NCI-H1417 treated with DMSO at 0.1 percent for 48 hours (cell line): ENCODE measurements at places on chromosomes 12 and 14.
A peak's percentile ranks its signal among the peaks of the same experiment; 100 is the strongest.

- DNase-seq: no peak
These were observed 3.2 kb upstream of the PAH start for GRCh38 chr12:102920271-102920670.

DNA sequence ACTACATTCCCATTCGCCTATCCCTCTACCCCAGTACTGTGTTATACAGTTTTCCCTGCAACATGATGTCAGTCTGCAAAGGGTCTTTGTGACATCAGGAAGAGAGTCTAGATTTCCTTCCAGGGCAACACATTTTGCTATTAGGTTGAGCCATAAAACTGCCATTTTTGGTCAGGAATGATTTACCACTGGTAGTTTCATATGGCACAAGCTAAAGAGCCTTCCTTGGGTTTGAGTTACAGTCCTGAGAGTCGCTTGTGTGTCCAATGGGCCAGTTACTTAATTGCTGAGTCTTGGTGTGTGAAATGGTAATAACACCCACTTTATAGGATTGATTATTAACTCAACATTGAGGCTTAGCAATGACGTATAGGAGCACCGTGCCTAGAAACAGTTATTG is 22.6 kb upstream of the AMIGO2 start:
- no peak for DNase-seq

GRCh38 chr12:91009319-91009950 is 4.7 kb upstream of the EPYC start:
- DNase-seq: no peak

- peak; percentile 40 for DNase-seq
These were observed 166.0 kb downstream of the FSCB start for GRCh38 chr14:44341116-44341515.

- no peak for DNase-seq
These were observed 108.6 kb downstream of the PPM1A start for GRCh38 chr14:60357551-60358149.

DNA sequence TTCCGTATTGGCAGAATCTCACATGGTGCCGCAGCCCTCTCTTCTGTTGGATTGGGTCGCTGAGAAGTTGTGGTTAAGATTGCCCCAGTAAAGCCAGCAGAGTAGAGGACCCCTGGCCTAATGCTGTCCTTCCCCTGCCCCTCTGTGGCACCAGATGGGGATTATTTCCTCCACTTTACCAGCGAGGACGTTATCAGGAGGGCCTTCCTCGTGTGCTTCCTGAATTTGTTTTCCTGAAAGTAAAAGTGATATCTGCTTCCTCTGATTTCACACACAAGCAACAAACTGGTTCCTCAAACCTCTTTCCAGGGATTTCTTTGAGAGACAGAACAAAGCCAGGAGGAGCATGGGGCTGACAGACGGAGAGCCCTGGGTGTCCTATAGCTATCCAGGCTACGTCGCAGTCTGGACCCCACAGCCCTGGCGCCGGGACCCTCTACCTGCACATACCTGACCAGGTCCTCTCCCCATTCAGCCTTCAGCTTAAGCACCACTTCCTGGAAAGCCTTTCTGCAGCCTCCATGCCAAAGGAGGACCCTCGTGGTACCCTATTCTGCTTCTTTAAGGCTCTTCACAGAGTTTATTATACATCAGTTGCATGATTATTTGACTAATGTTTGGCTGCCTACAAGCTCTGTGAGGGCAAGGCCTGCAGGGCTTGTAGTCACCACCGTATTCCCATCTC is 314.8 kb upstream of the FKBP4 start:
- DNase-seq: no peak

DNA sequence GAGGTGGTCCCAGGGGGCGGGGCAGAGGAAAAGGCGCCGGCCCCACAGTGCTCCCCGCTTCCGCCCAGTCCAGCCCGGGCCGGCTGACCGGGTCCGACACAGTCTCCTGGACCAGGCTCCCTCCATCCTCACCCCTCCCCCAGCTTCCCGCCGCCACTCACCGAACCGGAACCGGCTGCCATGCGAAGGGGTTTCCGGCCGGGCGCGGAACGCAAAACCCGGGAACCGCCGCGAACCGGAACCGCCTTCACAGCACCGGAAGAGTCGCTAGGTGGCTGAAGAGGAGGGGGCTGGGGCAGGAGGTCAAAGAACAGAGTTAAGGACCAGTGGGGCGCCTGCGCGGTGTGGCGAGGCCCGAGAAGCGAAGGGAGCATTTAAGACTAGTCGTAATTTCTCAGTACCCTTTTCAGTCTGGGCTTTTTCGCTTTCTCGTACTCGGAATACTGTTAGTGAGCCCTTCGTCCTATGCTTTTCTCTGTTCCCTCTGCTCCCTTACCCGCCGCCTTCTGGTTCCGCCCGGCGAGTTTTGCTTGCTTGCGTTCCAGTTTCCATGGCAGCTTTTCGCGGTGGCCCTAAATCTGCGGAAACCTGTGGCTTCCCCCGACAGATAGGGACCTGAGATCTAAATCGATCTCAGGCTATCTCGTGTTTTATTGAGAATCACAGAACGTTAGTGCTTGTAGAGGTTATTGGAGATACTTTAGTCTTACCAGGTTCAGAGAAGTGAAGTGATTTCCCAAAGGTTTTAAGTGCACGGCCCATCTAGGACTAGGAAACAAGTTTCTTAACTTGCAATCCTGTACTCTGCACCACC is at the start of gene SENP1:
Gene SENP1 (minus strand): TSS at position 213 of the 814 bp plus-strand sequence. CDS start 4,607 bp downstream, outside the sequence.
- peak; percentile 90 for DNase-seq

DNA sequence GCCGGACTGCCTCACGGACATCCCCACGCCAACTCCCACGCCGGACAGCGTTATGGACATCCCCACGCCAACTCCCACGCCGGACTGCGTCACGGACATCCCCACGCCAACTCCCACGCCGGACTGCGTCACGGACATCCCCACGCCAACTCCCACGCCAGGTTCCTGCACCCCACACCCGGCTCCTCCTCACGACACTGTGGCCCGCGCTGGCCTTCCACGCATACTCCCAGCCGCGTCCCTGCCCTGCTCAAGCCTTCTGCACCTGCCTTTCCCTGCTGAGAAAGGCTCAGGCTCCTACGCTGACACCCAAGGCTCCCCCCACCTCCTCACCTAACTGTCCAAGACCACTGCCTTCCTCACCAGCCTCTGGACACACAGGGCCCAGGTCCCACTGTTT is 9.7 kb downstream of the CACNA2D4 start:
- no peak for DNase-seq

DNA sequence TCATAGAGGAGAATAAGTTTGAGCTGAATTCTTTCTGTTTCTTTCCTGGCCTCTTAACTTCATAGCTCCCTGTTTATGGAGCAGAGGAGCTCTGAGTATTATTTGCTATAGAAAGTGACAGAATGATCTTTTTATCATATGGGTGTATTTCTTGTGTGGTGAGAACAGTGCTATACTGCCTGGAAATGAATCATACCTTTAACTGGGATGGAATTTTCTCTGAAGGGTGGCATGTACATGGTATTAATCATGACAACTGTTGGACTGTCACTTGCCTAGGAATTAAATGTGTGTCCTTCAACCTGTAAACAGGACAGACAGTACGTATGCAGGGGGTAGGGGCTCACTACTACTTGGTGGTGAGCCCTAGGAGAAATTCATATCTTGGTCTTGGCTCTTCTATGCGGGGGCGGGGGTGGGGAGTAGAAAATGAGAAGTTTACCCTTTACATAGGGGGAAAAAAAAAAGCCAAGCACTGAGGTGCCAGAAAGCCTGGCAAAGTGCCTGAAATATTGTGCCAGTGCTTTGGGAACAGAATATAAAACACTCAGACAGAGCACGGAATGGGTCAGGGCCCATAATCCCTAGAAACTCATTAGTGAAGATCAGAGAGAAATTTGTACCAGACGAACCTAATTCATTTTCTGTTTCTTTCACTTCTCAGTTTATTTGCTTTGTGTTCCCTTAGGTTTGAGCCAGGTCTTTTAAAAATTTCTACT is 33.8 kb downstream of the ARMH4 start:
- DNase-seq: no peak

DNA sequence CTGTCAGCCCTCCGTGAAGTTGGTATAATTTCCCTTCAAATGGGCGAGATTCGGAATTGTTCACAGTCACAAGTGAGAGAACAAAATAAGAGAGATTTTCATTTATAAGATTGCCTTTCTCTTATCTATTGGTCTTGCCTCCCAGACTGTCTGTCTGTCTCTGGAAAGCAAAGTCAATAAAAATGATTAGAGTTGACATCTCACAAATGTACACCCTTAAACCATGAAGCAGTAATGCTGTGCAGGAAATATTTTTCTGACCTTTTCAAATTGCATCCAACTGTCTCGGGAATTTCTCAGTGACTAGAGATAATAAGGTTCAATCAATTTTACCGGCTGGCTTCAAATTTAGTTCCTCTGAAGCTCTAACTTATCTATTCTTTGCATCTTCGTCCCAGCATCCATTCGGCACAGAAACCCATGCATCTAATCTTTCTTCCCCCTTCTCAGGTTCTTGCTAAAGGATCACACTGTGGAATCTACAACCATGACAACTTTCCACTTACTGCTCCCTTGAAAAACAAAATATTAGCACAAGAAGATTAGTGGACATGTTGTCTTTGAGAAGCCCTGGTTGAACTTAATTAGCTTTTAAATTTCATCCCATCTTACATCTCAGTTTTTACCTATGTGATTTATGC is 93.1 kb downstream of the RMST start:
- DNase-seq: no peak

GRCh38 chr14:91227183-91227628 is 17.3 kb downstream of the GPR68 start:
- DNase-seq: no peak

DNA sequence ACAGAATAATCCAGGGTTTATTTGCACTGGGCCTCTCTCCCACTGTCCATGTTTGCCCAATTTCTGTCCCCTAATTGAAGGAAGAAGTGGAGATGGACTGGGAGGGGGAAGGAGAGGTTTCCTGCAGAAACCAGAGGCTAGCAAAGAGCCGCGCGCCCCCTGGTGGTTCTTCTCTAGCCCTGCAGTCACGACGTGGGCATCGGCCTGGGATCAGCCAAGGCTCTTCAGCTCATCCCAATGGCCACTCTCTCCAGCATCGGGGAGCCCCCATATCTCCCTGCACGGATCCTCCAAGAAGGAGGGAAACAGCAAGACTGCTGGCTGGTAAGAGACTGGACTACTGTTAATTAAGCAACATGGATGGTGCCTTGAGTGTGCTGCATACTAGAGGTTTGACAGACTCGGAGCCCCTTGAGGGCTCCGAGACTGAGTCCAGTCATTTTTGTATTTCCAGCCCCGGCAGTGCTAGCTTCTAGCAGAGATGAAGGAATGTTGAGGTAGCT is 18.7 kb downstream of the ZBTB39 start:
- peak; percentile 16 for DNase-seq
